ENCODE measurements at places on chromosomes 16 and 17.

DNA sequence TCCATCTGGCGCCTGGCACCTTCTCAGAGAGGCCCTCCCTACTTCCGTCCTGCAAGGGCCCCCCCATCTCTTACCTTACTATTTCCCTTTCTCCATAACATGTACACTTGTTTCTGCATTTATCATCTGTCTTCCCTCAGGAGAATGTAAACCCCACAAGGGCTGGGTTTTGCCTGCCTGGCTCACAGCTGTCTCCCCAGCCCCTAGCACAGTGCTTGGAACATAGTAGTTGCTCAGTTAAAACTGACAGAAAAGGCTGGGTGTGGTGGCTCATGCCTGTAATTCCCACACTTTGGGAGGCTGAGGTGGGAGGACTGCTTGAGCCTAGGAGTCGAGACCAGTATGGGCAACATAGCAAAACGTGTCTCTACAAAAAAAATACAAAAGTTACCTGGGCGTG, 5.7 kb upstream of the SNN start:
- no peak for DNase-seq

DNA sequence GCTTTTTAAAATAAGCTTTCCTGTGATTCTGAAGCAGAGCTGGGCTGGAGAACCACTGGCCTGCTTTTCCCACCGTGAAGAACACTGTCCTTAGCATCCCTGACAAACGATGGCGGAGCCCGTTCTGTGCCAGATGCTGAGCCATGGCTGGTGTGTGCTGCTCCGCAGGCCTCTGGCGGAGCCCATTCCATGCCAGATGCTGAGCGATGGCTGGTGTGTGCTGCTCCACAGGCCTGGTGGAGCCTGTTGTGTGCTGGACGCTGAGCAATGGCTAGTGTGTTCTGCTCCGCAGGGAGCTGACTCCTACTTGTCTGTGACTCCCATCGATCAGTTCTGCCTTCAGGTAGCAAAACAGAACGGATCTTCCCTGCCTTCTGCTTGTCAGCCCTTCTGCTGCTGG, 4.3 kb downstream of the ENDOV start:
- no peak for DNase-seq

DNA sequence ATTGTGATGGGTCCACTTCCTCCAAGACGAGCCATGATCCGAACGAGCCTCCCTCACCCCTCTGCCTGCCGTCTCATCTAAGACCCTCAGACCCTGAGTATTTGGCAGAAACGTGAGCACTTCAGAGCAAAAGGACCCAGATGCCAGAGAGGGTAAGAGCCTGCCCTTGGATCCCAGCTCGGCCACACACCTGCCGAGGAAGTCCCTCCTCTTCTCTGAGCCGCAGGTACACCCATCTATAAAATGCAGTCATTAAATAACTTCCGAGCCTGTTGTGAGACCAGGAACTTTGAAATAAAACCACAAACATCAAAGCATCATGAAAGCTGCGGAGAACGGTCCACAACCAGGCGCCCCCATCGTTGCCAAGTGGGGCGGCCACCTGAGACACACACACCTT, 64.8 kb upstream of the DOC2B start:
- no peak for DNase-seq

DNA sequence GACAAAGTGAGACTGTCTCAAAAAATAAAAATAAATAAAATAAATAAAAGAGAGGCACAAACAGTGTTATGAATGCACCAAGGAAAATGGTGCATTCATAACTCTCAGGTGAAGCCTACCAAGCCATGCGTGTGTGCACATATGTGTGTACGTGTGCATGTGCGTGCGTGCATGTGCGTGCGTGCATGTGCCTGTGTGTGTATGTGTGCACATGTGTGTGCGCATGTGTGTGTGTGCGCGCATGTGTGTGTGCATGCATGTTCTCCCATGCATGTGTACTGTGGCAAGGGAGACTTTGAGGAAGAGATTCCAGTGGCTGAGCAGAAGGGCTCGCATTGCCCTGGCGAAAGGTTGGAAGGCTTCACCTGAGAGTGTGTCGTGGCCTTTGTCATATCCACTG, 4.7 kb downstream of the SPN start:
- no peak for DNase-seq

DNA sequence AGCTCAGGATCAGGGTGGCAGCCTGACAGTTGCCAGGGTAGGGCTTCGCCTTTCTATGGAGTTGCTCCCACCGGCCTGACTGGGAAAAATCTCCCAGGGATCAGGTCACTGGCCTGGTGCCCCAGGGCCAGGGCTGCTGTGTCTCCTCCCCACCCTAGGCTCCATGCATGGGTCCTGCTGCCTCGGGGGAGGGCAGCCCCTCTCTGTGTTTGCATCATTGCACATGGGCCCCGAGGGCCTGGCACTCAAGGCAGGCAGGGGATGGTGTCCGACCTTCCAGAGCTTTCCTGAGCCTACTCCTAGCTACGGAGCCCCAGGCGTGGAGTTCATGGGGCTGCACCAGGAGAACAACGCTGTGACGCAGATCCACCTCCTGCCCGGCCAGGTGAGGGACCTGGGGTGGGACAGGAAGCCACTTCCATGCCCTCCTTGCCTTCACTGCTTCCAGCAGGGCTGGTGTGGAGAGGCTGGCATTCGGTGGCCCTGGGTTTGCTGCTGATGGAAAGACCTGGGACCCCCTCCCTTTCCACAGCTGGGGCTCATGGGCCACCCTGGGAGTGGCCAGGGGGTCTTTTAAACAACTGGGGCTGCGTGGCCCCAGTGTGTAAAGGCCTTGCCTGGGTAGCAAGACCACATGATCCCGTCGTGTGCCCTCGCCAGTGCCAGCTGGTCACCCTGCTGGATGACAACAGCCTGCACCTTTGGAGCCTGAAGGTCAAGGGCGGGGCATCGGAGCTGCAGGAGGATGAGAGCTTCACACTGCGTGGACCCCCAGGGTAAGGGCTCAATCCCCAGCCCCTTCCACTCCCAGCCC, 29.5 kb upstream of the MYO15B start:
- DNase-seq: no peak

DNA sequence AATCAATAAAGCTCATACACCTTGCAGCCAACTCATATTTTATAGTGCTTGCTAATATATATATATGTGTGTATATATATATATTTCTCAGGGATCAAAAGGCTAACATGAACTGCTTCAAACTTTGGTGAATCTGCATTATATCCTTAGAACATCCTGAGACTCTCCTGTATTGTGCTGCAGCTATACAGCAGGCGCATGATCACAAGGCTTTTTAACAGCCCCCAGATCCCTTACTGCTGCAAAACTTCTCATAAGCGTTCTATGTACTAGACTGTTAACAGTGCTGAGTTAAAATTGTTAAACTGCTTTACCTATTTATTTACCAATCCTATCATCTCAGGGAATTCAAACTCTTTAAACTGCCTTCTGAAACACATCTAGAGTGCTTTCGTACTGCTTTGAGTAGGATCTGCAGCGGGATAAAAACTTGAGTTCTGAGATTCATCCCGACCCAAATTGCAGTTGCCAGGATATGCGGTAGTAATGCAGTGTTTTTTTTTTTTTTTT, 1.3 kb downstream of the GPATCH8 start:
- DNase-seq: peak; percentile 21

DNA sequence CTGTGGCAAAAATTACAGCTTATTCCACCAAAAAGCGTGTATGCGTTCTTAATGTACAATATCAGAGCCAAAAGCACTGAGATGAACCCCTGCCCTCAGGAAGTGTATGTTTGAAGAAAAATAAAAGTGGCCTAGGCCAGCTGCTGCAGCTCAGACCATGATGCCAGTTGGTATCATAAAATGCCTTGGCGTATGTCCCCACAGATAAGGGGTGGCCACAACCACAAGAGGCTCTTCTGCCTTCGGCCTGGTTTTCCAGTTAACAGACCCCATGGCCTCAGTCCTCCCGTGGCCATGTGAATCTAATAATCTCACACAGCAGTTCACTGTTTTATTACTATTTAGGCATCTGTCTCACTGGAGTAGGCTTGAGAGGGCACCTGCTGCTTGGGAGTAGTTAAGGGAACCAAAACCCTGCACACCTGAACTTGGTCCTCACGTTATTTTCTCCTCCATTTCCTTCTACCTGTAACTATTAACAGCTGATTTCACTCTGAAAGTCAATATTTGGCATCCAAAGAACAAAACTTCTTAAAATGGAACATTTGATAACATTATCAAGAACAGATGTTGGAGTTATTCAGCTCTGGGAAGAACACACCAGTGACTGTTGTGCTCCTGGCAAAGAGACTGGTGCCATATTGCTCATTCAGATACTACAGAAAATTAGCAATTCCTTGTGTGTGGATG, 34.8 kb upstream of the ERN1 start:
- DNase-seq: no peak

GRCh38 chr17:65914784-65915342, 277.1 kb downstream of the CEP112 start:
- peak; percentile 5 for DNase-seq

DNA sequence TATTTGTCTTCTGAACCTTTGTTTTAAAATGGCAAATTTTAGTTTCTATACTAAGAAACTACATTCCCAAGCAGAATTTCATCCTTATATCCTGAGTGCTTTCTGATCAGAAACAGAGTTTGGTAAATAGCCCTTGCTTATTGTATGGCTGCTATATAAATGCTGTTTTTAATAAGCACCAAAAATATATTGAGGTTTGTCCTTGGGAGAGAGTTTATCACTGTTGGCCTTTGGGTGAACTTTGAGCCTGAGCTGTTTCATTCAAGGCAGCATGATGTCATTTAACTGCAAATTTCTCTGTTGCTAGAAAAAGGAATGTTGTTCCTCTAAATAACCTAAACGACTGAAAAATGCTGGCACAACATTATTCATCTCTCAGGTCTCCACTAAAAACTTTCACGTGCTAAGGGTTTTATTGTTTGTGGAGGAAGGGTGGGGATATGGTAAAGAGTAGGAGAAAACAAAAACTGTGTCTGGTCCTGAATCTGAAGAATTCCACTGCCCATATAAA, 334.3 kb upstream of the TBX2 start:
- peak; percentile 69 for DNase-seq

DNA sequence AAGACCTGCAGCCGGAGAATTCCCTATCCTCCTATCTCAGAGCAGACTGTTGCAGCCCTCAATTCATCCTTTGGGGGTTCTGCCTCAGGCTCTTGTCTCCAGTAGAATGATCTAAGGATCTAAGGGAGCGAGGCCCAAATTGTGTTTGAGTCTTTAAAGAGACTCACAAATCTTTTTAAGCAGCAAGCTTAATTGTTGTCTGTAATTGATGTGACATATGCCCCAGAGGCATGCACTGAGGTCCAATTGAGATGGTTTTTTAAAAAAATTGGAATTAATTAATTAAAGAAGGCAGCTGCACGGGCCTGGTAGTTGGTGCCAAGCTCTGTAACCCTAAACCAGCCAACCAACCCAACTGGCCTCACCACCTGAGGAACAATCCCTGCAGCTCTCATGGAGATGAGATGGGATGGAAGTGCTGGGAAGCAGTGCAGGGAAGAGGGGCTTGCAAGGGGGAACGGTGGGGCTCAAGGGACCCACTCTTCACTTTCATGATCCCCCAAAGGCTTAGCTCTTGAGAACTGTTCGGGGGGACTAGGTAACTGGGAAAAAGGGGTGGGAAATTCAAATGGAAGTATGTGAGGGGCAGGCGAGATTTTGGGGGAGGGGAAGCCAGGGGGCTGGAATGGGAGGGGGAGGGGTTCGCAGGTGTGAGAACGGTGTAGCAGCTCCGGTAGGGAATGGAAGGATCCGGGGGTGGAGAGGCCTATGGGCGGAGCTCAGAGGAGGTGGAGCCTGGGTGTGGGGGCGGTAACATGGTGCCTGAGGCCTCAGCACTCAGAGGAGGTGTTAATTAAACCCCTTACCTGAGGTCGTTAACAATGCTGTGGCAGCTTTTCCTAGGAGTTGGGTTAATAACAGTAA, 9.2 kb upstream of the ZNF652 start:
- DNase-seq: no peak

- no peak for DNase-seq
These were observed 16.4 kb downstream of the REXO5 start for GRCh38 chr16:20822521-20823325.

GRCh38 chr17:81165246-81166032, at the start of gene PVALEF:
Gene PVALEF, plus strand, starts transcription at chr17:81165507. Its CDS starts 15,720 bp downstream, at chr17:81181227.
- DNase-seq: no peak

- peak; percentile 73 for DNase-seq
These were observed 123.0 kb downstream of the GOSR1 start for GRCh38 chr17:30600060-30600829.

DNA sequence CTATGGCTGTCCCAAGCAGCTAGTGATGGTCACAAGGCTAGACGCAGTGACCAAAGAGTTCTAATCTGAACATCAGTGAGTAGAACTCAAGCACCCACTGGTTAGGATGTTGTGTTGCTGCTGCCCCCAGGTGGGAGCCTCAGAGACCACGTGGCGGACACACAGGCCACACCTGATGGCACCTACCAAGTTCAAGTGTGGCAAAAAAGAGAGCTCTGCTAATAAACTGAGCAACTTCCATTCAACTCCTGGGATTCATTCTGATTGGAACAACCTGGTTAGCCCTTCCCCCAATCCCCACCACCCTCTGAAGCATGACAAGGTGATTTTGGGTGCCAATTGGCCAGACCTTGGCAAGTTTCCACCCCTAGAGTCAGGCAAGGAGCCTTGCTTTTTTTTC, 3.5 kb upstream of the LCMT1 start:
- DNase-seq: no peak

GRCh38 chr17:48052956-48053757, 5.0 kb downstream of the NFE2L1 start:
- peak; percentile 65 for DNase-seq

- DNase-seq: no peak
These were observed 7.7 kb upstream of the PRSS22 start for GRCh38 chr16:2865651-2866050.

DNA sequence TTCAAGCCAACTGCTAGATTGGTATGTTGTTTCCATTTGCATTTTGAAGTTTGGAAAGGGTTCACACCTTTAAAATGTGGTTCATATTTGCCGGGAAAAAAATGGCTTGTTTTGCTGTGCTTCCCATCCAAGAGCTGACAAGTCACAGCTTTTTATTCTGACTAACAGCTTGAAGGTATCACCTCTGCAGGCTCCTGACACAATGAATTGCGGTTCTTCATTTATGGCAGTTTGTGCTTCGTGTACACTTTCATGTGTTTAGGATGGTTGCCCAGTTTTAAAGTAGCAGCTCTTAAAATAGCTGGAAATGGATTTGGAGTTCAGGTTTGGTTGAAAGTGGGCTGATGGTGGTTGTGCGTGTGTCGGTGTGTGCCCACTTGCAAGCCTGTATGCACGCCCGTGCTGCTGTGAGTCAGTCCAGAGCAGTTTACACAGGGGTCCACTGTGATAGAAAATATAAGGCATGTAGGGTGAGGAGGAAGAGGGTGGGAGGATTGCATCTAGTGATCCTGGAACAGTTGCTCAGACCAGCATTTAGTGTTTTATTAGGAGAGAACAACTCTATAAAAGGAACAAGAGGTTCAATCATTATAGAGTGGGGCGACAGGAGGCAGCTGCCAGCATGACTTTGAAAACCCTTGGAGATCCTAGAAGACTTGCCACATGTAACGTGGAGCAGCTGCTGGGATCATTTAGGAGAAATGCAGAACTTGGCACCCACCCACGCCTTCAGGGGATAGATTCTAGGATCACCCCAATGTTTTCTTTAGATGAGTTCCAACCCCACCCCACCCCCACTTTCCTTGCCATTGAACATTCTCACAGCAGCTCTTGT, 108.0 kb upstream of the TBX2 start:
- no peak for DNase-seq

All from iris pigment epithelial cell (primary cell).